ENCODE measurements at places on chromosomes 12 and 14. TPM values are rescaled to one million over a fixed set of nuclear protein-coding genes. Genes with fewer than 3 reads are reported as not detected.

DNA sequence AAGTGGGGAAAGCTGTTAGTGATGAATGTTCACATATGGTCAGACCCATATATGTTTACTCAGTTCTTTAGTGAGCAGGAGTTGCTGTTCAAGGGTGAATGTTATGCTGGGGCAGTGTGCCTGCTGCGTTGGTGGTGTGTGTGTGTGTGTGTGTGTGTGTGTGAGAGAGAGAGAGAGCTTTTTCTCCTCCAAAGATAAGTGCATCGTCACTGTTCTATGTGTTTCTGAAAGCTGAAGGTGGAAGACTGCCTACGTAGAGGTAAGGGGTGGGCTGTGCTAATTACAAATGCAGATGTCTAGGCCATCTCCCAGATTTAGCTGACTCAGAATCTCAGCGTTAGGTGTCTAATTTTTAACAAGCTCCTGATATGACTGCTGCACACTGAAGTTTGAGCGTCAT lies 10.5 kb downstream of the GABARAPL1 start:
- no peak for DNase-seq

DNA sequence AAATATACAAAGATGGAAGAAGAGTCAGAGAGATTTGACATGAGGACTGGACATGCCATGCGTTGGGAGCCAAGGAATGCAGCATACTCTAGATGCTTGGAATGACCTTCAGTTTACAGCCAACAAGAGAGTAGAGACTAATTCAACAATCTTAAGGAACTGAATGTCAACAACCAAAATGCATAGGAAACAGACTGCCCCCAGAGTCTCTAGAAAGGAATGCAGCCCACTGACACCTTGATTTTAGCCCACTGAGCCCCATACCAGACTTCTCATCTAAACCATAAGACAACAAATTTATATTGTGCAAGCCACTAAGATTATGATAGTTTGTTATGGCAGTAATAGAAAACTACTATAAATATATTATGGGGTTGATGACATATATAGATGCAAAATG lies 611.2 kb downstream of the RPS29 start:
- no peak for DNase-seq

DNA sequence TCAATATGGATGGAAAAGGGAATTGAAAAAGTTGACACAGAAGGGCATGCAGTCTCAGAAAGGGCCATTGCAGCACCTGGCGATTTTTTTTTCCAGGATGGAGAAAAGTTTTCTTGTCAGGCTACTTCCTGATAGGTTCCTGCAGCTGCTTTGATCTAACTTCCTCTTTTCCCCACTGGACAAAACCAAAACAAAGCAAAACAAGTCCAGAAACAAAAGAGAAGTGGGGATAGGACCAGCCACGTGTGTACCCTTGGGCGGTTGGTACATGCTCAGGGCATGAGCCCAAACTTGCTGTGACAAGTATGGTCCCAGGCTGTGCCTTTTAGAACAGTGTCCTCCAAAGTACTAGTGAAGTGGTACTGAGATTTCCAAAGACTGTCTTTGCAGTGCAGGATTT lies 89.8 kb downstream of the CHST11 start:
- no peak for DNase-seq

GRCh38 chr12:14665354-14666348 lies 30.7 kb downstream of the GUCY2C start:
- no peak for DNase-seq

CLEC7A gene
- not detected for polyA plus RNA-seq
